ENCODE measurements at places on chromosomes 1 and 21.

GRCh38 chr1:118264343-118264742 is 79.3 kb upstream of the SPAG17 start:
- no peak for DNase-seq

GRCh38 chr1:87200875-87201638 is 127.6 kb upstream of the LMO4 start:
- no peak for DNase-seq

DNA sequence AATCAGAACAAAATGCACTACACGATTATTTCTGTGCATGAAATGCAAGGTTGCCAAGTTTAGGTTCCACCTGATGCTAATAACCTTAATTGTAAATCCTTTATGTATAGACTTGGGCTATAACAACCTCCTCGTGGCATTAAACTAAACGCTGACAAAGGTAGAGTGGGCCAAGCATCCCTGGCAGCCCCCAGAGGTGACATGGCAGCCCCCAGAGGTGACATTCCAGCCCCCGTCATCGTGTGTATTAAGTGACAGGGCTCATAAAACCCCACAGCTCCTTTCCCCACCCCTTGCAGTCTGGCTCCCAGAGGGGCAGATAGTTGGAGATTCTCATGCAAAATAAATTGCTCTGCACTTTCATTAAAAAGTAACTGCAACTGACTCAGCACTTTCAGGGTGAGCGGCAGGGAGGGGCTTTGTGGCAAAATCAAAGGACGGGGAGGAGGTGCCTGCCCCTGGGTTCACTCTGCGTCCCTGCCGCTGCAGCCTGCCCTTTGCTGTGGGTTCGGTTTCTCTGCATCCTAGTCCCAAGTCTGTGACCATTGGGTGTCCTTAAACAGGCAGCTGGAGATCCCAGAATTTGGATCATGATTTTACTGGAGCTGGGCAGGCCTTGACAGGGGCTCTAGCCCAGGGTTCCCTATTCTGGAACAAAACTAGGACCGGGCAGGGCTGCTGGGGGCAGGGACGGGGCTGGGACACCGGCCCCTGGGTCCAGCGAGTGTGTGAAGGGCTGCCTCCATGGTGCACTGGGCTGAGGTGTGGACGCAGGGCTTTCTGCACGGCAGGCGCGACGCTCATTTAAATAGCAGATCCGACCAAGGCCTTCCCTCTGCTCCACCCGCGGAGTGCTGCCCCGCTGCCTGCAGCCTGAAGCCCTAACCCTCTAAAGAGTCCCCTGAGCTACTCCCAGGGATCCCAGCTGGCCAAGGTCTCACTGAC is 234.9 kb upstream of the VAMP3 start:
- DNase-seq: no peak

DNA sequence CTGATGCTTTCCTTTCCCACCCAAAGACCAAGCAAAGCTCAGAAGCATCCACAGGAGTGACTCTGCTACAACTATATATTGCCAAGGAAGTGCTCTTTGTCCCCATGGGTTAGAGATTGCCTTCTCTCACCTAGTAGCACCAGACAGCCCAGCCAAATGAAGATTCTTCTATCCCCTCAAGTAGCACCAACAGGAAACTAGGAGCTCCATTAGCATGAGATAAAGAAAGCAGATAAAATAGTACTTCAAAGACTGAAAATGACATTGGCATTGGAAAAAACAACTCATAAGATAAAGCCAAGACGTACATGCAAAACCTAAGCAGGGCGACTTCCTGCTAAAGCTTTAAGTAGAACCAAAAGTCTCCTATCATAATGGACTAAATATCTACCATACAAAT is 871.5 kb downstream of the AMY1C start:
- no peak for DNase-seq

GRCh38 chr1:16116625-16117024 is 39.2 kb downstream of the EPHA2 start:
- DNase-seq: no peak

DNA sequence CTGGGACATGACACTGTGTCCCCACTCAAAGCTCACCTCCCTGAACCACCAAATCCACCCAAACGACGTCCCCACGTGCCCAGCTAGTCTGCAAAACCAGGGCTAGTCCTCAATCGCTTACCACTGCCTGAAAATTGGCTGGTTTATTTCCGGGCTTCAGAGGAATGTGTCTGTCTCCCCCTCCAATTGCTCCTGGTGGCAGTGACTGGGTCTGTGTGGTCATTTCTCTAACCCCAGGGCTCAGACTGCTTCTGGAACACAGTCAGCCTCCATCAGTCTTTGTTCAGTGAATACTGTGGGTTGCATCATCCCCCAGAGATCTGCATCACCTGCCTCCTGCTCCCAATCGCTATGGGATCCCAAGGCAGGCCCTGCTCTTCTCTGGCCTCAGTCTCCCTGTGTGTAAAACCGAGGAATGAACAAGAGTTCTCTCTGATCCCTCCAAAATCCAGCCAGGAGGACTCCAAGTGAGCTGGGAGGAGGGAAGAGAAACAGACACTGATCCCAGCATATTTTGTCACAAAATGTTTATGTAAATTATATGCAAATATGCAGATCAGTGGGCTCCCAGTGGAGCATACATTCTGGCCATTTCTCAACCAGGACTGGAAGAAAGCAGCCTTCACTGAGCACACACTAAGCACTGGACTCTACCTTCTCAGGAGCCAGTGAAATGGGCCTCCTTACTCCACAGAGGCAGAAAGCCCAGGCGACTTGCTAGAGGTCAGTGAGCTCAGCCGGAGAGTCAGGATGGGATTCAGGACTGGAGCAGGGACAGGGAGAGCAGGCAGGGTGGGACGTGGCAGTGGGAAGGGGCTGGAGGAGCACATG is 20.9 kb downstream of the SDC3 start:
- DNase-seq: peak; percentile 68

DNA sequence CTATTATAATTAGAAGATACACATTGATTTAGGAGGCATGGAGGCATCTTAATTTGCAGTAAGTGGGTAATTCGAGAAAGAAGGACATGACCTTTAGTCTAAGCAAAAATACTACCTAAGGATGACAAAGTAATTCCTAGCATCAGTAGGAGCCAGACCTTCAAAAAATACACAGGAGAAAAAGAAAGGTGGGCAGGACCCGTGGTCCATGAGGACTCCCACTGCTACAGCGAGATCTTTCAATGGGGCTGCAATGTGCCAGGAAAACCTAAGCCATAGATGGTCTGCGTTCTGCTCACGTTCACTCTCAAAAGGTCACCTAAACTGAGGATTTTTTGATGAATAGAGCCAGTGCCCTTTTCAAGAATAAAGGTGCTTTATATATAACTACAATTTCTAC is 10.6 kb upstream of the EXO1 start:
- DNase-seq: no peak

GRCh38 chr1:71916894-71917293 is 365.4 kb downstream of the NEGR1 start:
- no peak for DNase-seq

DNA sequence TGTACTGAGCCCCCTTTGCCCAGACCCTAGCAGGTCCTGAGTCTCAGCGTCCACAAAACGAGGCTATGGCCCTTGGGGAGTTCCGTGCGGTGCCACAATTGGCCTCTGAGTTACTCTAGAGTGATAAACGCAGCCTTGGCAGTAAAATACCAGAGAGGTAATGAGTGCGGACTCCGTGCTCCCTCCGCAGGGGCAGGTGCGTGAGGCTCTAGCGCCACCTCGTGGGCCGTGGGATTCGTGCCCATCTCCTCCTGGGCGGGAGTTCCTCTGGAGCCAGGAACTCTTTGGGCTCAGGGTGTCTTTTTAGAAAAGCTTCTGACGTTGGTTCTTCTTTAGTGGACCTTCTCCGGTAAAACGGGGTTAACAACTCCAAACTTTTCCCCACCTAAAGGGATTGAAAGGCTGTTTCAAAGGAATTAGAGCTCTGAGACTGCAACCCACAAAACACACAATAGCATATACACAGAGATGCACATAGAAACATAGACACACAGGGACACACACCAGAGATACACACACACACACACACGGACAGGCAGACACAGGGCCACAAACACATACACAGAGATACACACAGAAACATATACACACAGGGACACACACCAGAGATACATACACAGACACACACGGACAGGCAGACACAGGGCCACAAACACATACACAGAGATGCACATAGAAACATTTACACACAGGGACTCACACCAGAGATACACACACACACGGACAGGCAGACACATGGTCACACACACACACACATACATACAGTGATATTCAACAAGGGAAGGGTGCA is 99.4 kb downstream of the KCNJ15 start:
- DNase-seq: peak; percentile 84

DNA sequence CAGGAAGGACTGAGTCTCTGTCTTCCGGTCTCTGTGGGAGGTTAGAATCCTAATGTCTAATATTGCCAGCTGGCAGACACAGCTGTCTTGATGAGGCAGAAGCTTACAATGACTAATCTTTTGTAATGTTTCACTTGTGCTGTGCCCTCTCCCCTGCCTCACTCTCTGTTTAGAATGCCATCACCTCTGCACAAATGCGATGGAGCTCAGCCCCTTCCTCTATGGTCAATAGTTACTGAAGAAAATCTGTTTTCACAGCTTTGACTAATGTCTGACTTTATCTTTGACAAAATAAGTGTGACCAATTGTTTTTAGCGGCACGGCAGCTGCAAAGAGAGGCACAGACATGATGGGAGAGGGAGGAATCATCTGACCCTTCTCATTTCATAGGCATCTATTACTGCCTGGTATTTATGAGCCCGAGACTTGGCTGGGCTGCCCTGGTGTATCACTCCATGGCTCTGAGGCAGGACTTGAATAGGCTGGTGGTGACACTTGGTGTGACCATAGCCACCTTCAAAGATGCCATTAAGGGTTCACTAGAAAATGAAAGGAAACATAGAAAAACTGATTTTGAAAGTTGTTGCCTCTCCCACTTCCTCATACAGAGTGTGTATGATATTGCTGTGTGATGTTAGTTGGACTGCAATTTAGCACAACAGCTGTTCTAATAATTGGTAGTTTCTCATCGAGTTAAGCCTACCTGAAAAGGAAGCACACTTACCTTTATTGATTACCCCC is 163.2 kb upstream of the NBPF11 start:
- DNase-seq: no peak

DNA sequence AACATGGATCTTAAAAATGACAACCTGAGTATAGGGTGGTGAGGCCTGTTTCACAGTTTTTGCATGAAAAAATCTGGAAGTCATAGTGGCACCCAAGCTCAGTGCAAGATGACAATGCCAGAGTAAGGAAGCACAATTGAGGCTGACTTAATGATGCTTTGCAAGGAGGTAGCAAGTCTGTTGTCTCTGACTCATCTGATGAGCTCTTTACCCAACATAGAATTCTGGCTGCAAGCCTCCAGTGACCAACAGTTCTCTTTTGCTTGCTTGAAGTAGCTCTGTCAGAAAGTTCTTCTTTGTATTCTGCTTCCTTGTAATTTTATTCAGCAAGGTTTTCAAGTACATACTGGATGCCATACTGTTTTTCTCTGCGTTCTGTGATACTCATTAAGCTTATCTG is 117.1 kb downstream of the FOXD2 start:
- DNase-seq: no peak

Measured in hepatic stellate cell (primary cell).